ENCODE measurements at places on chromosomes 4 and X.
A peak's percentile ranks its signal among the peaks of the same experiment; 100 is the strongest.

GRCh38 chr4:1842993-1843448 is 12.9 kb downstream of the LETM1 start:
- DNase-seq = peak; percentile 92

DNA sequence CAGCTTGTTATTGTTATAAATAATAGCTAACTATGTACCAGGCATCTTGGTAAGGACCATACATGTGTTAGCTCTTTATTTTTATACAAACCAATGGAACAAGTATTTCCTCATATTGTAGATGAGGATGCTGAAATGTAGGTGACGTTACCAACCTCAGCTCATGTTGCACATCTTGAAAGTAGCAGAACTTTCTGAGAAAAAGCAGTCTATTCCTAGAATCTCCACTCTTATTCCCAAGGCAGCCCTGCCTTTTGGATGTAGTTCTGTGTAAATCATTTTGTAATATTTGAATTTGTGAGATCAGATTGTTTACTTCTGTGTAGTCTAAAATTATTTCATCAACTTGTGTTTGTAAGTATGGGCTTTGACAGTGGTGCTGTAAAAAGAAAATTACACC is 5.3 kb downstream of the FHDC1 start:
- DNase-seq = no peak

- DNase-seq = no peak
These were observed 61.7 kb upstream of the PPP1R2C start for GRCh38 chrX:42839632-42840031.

- no peak for DNase-seq
These were observed 1453.4 kb downstream of the STIM2 start for GRCh38 chr4:28313729-28314713.

- DNase-seq = no peak
These were observed 31.5 kb downstream of the HS3ST1 start for GRCh38 chr4:11397146-11397545.
